SW480 (cell line): ENCODE measurements at places on chromosomes 7 and 10.
A peak's percentile ranks its signal among the peaks of the same experiment; 100 is the strongest.

- DNase-seq = no peak
These were observed 31.8 kb upstream of the IL15RA start for GRCh38 chr10:6009150-6009549.

DNA sequence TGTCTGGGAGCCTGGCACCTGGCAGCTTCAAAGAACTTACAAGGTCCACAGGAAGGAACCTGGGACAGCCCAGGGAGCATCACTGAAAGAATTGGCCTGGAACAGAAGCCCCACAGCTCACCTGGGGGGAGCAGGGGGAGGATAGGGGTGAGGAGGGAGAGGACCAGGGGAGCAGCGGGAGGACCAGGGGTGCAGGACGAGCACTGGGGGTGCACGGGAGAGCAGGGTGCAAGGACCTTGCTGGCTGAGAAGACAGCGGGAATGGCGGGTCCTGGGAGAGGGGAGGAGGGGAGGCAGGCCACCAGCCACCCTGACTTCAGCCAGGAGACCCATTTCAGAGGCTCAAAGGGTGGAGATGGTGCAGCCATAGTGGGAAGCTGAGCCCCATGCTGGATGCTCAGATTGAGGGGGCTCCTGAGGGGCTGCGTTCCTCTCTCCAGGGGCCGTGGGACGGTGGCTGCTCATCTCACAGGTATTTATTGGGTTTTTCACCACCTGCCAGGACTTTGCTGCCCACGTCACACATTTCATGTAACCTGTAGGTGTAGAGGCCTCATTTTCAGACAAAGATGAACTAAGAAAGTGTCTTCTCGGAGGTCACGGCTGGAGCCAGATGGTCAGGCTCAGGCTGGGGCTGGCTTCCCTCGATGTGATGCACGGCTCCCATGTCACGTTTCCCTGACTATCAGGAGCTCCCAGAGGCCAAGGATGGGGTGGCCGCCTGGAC, 110.1 kb downstream of the WDR37 start:
- no peak for DNase-seq

- DNase-seq = no peak
These were observed 20.9 kb downstream of the ANKIB1 start for GRCh38 chr7:92266415-92267241.

- no peak for DNase-seq
These were observed 344.3 kb downstream of the AUTS2 start for GRCh38 chr7:69942573-69942972.

- peak; percentile 11 for DNase-seq
These were observed 118.2 kb upstream of the C7orf33 start for GRCh38 chr7:148472406-148472805.

- no peak for DNase-seq
These were observed 38.2 kb downstream of the HTRA1 start for GRCh38 chr10:122499491-122499941.

DNA sequence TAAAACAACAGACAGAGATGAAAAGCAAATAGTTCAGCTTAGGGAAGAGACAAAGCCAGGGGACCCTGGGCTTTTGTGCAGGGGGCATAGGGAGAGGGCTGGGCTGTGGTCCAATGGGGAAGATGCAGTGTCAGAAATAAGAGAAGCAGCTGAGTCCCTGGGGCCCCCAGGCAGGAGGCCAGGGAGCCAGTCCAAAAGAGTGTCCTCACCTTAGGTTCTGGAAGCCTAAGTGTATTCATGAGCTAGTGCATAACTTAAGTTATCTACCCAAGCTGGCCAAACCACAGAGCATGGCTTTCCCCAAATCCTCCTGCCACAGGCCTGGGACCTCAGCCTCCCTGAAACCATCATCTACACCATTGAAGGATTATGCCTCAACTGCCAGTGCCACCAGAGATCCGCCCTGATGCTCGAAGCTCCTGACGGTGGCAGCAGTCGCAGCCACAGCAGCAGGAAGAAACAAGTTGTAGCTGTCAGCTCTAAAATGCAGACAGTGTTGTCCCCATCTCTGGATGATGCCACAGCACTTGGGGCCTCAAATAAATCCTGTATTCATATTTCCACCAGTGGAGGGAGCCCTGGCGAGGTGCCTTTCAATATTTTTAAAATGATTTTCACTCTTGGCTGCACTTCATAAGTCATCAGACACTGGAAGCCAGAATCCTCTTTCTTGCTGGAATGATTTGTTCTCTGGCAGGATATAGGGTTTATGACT, 574.6 kb downstream of the GRID1 start:
- peak; percentile 4 for DNase-seq

DNA sequence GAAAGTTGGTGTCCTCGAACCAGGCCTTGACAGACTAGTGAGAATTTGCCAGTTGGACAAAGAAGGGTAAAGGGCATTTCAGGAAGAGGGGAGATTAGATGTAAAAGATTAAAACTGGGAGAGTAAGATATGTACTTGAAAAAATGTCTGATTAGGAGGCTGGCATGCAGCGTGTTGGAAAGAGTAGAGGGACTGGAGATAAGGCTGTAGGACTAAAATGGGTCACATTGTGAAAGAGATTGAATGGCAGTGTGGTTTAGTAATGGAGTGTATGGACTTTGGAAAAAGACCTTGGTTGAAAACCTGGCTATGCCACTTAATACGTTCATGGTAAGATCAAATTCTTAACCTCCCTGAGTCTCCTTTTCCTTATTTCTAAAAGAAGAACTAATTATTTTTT, 14.1 kb downstream of the CREM start:
- no peak for DNase-seq

DNA sequence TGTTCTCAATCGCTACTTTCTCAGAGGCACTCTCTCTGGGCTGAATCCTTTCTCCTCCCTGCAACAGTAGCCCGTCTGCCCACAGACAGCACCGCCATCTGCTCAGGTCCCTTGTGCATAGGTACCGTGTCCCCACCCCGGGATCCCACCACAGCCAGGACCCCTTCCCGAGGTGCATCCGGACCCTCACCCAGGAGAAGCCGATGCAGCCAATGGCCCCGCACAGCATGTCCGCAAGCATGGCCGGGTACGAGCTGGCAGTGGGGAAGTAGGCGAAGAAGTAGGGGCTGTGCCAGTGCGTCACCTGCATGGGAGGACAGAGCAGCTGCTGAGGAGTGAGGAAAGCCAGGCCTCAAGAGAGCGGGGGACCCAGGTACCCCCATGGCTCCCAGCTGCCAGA, 25.5 kb downstream of the DDC start:
- DNase-seq = no peak

DNA sequence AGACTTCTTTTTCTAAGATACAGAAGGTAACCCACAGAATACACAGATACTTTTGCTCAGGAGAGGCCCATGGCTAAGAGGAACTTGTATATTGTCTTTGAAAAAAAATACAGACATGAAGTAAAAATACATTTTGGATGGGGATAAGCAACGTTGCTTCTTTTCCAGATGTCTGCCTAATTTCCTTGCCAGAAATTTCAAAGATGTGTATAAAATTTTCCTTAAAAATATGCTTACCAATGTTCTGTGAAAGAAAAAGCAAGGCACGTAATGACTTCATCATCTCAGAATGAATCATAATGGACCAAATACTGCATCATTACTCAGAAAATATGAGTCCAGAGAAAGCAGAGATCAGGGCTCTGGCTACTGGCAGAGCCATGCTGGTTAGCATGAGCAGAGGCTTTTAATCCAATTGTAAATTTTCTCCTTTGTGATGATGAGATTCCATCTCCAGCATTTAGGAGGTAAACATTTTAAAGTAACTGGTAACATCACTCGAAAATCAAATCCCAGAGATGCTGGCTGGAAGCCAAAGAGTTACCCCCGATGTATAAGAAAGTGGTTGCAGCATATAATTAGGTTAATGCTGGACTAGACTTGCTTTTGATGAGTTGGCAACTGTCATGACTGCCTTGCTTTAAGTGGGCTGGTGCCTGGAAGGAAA, 272.5 kb downstream of the SEMA3A start:
- DNase-seq = no peak

DNA sequence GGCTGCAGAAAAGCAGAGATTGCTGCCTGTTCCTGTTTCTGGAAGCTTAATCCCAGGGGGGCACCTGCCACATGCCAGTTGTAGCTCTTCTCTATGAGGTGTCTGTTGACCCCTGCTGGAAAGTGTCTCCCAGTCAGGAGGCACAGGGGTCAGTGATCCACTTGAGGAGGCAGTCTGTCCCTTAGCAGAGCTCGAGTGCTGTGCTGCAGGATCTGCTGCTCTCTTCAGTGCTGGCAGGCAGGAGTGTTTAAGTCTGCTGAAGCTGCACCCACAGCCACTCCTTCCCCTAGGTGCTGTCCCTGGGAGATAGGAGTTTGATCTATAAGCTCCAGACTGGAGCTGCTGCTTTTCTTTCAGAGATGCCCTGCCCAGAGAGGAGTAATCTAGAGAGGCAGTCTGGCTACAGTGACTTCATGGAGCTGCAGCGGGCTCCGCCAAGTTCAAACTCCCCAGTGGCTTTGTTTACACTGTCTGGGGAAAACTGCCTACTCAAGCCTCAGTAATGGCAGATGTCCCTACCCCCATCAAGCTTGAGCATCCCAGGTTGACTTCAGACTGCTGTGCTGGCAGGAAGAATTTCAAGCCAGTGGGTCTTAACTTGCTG, 57.6 kb upstream of the CROT start:
- no peak for DNase-seq

GRCh38 chr10:21084700-21085099, 187.6 kb upstream of the NEBL start:
- no peak for DNase-seq

- DNase-seq = no peak
These were observed 715 bp upstream of the PANK1 start for GRCh38 chr10:89645742-89646172.
